ENCODE measurements at places on chromosomes 12 and 14.

DNA sequence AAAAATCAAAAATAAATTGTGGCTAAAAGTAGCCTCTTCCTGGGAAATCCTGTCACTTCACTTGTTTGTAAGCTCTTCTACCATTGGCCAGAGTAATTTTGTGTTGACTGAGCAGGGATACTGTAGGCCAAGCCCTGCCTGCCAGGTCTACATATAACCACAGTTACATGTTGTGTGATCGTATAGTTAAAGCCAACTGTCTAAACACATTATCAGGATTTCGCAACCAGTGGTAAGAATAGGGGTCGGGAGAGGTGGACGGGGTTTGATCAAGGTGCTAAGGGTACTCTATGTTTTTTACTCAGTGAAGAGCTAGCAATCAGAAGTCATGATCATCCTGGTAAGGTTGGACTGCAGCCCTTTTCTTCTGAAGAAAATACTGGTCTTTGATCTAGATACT lies 13.4 kb downstream of the ANKRD13A start:
- no peak for DNase-seq

GRCh38 chr14:90513161-90514014 lies 116.6 kb downstream of the CALM1 start:
- DNase-seq = no peak

GRCh38 chr12:79858518-79858917 lies 76.4 kb downstream of the PPP1R12A start:
- DNase-seq = no peak

- no peak for DNase-seq
Observed at GRCh38 chr14:100302616-100303015, 3.6 kb downstream of the SLC25A29 start.

DNA sequence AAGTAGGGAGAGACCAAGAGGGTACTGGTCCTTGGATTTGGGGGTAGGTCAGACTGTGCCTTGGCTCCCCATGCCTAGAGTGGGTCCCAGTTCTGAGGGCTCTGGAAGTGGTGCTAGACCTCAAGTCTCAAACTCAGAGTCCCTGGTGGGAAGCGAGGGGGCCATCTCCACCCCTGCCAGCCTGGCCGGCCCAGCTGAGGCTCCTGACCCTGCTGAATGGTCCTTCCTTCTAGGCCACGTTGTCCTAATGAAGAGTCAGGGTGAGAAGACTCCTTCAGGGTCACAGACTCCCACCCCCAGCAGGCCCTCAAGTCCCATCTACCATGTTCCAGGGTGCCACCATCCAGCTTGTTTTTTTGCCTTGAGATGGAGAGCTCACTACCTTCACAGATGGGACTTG lies 12.9 kb downstream of the SERPINA6 start:
- no peak for DNase-seq

DNA sequence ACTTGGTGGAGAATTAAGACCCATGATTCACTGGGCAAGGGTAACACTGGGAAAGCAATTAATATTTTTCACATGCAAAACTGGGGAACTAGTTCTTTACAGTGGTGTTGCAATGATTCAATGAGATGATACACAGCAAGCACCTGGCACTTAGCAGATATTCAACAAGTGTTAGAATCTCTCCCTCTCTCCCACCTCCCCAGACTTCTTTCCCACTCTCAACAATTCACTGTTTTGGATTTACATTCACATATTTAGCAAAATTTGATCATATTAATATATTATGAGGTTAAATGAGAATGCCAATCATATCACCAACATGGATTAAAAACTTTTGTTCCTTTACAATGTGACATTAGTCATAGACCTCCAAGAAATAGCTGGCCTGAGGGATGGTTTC lies 223.1 kb upstream of the GRIP1 start:
- no peak for DNase-seq

DNA sequence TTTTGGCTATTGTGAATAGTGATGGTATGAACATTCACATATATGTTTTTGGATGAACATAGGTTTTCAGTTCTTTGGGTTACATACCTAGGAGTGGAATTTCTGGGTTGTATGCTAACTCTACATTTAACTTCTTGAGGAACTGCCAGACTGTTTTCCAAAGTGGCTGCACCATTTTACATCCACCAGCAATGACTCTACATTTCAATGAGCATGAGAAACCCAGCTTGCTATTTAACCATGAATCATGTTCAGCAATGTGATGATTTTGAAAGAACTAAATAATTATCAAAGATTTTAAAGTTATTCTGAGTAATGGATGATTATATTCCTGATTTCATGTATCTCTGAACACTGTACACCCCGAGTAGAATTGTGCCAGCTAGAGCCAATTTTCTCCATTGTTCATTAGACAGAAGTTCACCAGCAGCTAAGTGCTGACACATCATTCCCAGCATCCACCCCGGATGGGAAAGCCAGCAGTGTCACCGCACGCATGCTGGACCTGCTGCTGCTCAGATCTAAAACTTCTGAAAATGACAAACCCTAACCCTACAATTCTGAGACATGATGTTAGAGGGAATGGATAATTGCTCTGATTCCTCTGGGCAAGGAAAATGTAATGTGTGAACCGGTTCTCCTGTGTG lies 13.3 kb upstream of the ANAPC5 start:
- DNase-seq = peak; percentile 16

DNA sequence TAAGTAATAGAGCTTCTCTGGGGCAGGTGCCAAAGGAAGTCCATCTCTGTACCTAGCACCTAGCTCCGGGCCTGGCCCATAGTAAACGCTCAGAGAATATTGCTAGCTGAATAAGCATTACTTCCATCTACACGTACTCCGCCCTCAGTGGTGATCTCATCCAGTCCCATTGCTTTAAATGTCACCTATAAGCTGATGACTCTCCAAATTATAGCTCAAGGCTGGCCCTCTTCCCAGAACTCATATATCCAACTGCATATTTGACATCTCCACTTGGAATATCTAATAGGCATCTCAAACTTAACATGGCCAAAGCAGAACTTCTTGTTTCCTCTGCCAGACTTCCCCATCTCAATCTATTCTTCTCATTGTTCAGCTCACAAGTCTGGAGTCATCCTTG lies 6.9 kb upstream of the DYNLL1 start:
- no peak for DNase-seq

DNA sequence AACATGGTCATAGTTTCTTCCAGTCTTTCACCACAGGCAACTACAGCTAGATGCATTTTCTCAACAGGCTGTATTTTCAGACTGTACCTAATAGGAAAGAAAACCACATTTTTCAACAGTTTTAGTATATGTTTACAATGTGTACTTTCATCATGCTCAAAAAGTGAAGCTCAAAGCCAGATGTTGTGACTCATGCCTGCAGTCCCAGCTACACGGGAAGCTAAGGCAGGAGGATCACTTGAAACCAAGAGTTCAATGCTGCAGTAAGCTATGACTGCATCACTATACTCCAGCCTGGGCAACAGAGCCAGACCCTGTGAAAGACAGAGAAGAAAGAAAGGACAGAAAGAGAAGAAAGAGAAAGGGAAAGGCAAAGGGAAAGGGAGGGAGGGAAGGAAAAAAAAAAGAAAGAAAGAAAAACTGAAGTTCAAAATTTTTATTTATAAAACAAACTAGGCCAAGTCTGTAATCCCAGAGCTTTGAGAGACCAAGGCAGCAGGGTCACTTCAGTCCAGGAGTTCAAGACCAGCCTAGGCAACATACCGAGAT lies 25.5 kb downstream of the GXYLT1 start:
- DNase-seq = no peak

DNA sequence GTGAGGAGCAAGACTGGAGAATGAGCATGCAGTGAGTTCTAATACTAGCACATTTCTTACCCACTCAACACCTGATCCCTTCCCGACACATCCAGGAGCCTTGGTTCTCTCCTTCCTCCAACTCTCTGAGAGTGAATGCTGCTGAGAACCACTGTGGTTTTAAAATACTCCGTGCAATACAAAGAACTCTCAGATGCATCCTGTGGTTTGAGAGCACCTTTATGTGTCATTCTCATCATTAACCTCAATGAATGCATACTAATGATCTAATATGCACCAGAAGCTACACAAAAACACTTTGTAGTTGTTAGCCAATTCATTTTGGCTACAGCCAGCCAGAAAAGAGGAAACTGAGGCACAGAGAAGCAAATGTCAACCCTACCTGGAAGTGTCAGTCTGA lies 87.6 kb downstream of the GALNT8 start:
- DNase-seq = no peak

- no peak for DNase-seq
Observed at GRCh38 chr14:104219731-104220214, 81.4 kb downstream of the KIF26A start.

- peak; percentile 45 for DNase-seq
Observed at GRCh38 chr12:132602572-132603239, 7.7 kb downstream of the LRCOL1 start.

- DNase-seq = no peak
Observed at GRCh38 chr12:132444957-132445883, 44.7 kb upstream of the FBRSL1 start.

- no peak for DNase-seq
Observed at GRCh38 chr12:62401631-62402030, 65.0 kb upstream of the MON2 start.

DNA sequence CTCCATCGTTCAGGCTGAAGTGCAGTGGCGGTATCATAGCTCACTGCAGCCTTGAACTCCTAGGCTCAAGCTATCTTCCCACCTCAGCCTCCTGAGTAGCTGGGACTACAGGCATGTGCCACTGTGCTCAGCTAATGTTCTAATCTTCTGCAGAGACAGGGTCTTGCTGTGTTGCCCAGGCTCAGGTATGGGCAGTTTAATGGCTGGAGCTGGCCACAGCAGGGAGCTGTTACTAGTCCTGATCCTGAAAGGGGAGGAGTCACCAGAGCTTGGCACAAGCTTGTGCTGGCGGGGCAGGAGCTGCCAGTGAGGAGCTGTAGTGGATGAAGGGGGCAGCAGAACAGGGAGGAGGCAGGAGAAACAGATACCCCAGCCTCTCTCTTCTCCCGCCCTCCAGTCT lies 10.6 kb downstream of the TMEM120B start:
- DNase-seq = no peak

DNA sequence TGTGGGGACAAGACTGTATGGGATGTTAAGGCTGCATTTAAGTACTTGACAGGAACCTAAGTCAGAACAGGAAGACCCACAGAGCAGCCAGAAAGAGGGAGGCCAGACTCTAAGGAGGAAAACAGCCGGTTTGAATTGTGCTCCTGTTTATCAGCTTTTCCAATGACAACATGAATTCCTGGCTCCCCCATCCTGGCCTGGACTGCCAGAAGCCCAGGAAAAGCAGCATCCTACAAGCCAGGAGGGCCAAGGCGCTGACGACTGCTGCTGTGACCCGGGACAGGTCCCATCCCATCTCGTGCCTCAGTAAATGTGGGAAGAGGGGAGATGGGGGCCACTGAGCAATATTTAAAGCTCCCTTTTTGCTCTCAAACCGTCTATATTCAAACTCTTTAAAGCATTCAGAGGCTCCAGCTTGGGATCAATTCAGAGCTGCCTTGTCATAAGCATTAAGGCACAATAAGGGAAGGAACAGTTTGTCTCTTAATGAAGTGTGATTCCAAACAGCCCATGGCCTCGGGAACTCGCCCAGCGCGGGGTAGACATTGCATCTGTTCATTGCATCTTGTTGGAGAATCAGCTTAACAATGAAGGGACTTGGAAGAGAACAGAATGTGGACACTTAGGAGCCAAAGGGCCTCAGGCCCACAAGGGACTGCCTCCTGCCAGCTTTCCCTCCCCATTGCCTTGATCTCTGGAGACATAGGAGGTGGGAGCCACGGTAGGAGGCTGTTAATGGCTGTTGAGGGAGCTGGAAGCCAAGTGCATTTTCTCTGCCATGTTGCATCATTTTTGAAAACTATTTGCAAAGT lies 49.6 kb downstream of the CMKLR1 start:
- DNase-seq = no peak

DNA sequence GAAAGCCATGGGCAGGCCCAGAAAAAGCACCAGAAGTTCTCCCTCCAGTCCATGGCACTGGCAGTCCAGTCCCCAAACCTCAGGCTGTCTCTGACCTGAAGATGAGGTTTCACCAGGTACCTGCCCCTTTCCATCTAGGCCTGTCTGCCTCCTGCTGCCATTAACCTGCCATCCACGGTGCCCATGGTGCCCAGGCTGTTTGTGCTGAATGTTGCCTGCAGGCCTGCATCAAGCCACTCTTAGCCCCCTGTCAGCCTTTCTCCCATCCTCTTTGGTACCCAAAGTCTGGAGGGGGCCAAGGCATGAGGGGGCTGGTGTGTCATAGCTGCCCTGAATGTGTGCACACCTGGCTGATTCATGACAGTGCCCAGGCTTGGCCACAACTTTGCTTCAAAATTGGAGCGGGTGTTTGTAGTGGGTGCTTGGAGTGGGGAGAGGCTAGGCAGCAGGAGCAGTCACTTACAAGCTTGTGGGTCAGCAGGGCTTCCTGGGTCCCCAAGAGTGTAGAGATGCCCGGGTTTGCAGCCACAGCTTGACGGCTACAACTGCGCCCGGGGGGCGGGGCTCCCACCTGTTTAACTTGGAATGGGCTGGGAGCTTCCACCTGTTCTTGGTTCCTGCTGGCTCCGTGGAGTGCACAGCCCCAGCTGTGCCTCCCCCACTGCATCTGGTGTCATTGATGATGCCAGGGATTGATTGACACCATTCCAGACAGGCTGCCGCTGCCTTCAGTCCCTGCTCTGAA lies 88.5 kb downstream of the GPHN start:
- DNase-seq = no peak

- DNase-seq = no peak
Observed at GRCh38 chr14:56422221-56422620, 157.4 kb upstream of the TMEM260 start.

DNA sequence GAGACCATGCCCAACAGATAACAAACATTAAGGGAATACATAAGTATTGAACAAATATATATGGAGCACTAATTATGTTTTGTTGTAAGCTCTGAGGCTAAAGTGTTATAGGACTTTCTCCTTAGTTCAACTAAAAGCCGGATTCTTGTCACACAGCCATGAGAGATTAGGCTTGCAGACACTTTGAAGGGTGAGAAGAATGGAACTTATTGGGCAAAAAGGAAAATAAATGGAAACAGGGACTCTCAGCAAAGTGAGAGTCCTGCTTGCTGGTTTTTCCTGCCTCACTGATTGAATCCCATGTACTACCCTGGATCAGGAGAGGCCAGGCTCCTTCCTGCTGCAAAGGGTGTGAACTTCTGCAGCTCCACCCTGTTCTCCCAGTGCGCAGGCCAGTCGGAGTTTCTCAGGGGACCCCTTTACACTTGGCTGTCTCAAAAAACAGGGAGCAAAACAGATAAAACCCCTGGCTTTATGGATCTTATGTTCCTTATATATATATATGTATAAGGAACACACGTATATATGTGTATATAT lies 77.1 kb upstream of the FUT8 start:
- DNase-seq = no peak

DNA sequence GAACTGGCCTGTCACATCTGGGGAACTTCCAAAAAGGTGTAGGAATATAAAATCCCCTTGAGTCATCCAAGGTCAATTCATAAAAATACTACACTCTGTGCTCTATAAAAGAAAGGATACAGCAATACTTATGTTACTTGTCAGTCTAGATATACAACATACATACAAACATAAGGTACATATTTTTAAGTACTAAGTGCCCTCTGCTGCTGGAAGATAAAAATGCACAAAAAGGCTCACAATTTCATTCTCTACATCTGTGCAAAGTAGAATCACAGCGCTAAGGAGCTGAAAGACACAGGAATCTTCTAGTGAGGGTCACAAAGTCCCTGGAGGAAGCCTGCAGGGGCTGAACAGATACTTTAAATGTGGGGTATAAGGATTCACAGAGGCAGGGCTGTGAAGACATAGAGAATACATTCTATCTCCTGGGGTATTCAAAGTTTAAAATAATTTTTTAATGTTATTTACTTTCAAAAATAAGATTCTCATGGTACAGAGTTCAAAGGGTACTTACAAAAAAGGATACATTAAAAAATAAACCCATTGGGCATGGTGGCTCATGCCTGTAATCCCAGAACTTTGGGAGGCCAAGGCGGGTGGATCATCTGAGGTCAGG lies 10.2 kb upstream of the GOLGA5 start:
- peak; percentile 44 for DNase-seq

Measured in SK-N-SH (cell line).